Suppressor macrophage treated with lipopolysaccharide for 1 hour (primary cell): ENCODE measurements at places on chromosomes 12 and 14.

DNA sequence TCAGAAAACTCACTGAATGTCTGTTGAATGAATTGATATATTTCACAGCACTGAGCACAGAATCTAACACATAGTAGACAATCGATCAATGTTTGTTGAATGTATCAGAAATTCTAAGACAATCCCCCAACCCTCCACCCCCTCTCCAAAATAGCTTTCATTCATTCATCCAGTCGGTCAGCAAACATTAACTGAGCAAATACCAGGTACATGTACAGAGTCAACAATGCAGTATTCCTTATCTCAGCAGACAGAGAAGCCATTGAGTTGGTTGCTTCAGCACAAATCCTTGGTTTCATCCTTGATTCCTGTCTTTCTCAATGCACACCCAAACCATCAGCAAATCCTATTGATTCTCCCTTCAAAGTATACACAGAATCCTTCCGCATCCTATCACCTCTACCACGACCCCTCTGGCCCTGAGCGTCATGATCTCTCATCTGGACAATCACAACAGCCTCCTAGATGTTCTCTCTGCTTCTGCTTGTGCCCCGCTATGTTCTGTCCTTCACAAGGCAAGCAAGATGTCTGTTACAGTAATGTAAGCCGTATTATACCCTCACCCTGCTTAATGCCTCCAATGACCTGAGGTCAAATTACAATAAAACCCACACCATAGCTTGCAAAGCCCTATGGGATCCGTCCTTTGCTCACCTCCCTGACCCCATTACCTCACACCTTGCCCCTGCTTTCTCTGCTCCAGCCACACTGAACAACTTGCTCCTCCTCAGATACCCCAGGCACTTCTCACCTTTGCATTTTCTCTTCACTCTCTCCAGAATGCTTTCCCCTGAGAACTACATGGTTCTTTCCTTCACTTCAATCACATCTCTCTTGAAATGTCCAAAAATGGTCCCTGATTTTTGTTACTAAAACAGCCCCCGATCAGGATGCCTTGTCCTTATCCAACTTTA, 738.1 kb upstream of the TBX3 start:
- DNase-seq: no peak

DNA sequence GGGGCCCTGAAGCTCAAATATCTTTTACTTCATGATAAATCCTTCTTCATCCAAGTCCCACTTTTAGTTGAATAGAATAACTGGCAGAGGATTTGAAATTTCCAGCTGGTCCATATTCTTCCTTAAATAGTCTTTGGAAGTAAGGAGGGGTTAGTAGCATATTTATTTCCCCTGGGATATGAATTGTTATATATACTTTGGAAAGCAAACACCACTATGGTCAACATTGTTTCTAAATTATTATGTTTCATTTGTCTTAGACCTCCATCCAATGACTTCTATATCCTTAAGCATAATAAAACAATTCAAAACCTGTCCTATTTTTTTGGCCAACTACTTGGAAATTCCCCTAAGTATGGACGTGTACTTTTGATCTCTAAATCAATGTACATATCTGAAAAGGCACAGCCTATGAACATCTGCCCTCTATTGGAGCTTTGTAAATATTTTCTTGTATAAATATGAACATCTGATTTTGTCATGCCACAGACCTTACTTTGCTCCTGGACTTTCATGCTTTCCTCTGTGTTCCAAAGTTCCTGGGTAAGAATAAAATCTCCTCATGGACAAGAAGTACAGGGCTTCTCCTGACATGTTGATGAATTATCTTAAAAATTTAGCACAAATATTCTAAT, 1212.0 kb downstream of the GALC start:
- DNase-seq: no peak

DNA sequence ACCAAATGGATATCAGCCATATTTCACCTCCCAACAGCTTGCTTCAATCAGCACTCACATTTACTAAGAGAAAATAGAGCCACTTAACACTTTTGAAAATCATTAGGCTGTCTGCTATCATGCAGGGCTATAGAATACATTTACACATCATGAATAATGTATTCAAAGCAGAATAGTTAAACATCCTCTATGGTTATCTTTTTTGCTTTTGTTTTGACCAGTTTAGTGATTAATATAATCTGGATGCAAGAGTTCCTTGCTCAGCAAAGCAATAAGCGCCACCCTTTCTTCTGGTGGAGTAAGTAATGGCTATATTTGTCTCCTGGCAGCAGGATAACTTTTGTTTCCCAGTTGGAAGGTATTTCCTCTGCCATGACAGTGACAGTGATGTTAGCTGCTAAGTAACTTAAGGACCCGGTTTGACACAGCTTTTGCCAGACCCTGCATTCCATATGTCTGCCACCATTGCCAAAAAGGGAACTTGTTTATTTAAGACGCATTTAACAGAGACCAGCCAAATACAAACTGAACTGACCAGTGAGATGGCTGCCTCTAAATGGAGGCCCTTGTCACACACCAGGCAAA, 70.3 kb upstream of the NR2C1 start:
- DNase-seq: no peak

DNA sequence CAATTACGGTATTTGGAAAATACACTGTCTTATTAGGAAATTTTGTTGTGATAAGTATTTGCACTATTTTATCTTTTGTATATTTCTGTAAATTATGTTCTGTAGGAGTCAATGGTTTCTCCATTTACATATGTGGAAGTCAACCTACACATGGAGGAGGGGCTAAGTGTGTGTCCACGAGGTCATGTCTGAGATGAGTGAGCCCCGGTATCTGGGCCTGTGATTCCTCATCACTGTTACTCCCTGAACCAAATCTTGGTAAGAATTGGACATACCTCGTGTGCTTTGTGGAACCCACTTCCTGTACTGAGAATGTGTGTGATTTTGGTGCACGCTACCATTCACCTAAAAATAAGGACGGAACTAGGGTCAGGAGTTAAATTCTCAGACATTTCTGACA, 1105.5 kb downstream of the TMEM121 start:
- DNase-seq: peak; percentile 43

GRCh38 chr12:76777765-76778216, 13.9 kb downstream of the ZDHHC17 start:
- no peak for DNase-seq

DNA sequence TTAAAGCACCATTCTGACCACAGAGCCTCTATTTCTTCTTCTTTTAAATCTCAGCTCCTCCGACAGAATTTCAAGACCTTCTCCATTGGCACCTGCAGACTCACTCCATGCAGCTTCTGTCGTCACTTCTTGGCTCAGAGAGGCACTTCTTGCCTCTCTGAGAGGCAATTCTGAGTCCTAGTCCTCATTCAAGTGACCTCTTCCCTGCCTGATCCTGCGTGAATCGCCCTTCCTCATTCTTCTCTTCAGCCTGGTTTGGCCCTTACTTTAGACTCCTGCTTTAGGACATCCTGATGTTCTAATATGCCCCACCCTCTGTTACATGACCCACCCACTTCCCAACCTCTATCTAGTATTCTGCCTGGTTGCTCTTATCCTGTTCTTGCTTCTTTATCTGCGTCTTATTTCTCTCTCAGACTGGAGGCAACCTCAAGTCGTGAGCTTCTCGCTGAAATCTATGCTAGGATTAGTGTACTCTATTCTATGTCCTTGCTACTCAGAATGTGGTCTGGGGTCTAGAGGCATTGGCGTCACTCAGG, 55.6 kb upstream of the CISTR start:
- no peak for DNase-seq

GRCh38 chr12:100953217-100953616, 158.6 kb downstream of the ANO4 start:
- no peak for DNase-seq

DNA sequence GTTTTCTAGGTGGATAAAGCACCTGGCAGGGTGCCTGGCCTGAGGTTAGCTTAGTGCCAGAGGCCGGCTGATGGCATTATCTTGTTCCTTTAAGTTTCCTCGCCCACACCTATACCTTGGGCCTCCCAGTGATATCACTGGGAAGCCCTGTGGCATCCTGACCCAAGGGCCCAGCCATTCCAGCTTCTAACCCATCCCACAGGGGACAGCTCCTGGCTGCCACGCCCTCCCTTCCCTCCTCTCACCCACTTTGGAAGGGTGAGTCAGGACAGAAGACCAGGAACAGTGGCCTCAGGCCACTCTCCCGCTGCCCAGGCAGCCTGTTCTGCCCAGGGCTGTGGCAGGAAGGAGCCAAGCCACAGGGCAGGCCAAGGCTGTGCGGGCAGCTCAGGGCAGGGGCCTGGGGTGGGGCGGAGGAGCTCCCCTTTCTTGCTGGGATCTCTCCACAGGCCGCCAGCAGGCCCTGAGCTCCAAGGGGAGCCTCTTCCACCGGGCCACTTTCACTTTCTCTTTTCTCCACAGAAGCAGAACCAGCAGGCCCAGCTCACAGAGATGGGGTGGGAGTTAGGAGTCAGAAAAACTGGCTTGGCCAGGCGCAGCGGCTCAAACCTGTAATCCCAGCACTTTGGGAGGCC, 75.1 kb downstream of the IRF2BPL start:
- DNase-seq: peak; percentile 89

DNA sequence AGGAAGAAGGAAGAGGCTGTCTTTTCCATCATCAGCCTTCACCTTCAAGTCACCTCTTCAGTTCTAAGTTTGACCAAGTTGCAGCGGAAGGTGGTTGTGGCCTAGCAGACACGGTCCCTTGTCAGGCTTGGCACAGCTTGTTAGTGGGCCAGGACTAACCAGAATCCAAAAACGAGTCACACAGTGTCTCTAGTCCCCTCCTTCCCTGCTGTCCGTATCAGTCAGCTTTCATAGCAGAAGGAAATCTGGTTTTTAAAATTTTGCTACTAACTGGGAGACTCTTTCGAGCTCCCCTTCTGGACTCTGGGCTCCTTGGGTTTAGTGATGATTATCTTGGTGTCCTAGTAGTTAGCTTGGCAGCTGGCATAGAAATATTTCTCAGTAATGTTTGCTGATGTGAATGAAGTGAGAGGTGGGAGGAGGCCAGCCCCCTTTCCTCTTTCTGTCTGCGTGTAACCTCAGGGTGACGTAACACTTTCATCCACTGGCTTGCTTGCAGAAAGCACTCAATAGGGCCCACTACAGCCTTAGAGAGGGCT, 3.8 kb downstream of the ETV6 start:
- peak; percentile 81 for DNase-seq

DNA sequence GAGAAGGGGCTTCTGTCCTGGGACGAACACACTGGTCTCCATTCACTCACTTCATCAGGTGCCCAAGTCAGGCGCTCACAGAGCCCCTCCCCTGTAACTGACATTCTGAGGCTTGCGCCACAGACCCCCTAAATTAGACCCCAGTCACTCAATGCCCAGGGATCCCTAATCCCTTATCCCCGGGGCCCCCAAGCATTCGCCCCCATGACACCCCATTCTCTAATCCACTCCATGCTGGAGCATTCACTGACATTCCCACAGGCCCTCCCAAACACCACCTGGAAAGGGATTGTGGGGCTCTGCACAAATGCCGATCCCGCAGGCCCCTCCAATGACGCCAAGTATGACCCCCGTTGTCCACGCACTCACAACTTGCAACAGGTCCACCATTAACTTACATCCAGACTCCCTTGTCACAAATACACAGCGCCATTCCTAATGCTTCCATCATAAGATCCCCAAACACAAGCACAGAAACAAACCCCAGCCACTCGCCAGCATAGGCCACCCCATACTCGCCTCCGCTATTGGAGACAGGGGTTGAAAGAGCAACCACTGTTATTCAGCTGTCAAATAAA, 1.5 kb downstream of the ZNF605 start:
- no peak for DNase-seq

DNA sequence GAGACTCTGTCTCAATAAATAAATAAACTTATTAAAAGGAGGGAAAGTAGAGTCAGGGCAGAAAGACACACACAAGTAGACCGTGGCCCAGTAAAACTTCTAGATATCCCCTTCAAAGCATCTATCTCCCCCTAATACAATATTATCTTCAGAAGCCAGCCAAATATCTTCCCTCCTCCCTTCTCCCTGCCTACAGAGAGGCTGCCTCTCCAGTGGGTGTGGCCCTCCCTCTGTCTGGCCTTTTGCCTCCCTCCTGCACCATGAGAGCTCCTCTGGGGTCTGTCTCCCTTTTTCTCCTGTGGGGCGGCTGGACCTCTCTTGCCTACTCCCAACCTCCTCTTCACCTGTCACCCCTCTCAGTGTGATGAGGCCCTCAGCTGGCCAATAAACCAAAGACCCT, 139.2 kb downstream of the EGLN3 start:
- DNase-seq: no peak

DNA sequence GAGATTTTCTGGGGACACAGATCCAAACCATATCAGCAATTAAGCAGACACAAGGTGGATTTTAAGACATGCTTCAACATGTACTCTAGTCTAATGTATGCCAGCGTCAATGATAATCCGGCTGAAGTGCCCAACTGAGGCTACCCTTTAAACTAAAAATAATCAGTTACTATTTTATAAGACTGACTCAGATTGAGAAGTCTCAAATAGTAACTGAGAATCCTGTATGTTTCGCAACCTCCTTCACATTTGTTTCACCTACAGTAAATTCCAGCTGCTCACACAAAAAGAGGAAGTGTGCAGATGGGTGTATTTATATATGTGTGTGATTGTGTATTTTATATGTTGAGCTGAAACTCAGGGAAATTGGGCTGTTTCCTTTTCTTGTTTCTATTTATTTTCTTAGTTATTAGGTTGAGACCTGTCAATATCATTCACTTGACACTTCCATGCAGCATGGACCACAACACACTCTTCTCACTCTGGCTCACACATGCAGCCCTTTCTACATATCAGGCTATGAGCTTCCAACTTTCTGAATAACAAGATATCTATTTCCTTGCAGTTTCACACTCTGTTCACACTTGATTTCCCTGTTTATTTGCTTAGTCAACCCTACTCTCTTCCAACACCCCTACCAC, 1224.9 kb upstream of the TMEM132C start:
- no peak for DNase-seq

- no peak for DNase-seq
Observed at GRCh38 chr12:68828672-68829068, 20.7 kb downstream of the MDM2 start.

DNA sequence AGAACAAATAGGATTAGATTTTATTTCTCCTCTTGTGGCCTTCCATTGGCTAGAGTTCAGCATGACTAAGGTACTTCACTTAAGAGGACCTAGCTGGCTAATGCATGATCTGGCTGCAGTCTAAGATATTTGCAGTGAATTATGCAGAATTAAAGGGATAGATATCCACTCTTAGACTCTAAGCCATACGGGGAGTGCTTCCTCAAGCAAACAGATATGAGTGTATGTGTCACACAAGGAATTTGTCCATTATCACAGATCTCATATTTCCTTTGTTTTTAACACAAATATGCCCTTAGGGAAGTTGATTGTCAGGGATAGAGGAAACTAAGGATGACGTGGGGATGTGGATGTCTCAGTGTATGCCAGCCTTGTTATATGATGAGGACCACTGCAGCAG, 88.1 kb upstream of the DHRS4 start:
- DNase-seq: no peak
